ENCODE measurements at places on chromosomes 12 and 14.

- DNase-seq, result no peak
Observed at GRCh38 chr12:13422291-13422690, 225.8 kb downstream of the EMP1 start.

GRCh38 chr12:90945070-90945649 lies 9.8 kb downstream of the CCER1 start:
- peak; percentile 7 for DNase-seq

DNA sequence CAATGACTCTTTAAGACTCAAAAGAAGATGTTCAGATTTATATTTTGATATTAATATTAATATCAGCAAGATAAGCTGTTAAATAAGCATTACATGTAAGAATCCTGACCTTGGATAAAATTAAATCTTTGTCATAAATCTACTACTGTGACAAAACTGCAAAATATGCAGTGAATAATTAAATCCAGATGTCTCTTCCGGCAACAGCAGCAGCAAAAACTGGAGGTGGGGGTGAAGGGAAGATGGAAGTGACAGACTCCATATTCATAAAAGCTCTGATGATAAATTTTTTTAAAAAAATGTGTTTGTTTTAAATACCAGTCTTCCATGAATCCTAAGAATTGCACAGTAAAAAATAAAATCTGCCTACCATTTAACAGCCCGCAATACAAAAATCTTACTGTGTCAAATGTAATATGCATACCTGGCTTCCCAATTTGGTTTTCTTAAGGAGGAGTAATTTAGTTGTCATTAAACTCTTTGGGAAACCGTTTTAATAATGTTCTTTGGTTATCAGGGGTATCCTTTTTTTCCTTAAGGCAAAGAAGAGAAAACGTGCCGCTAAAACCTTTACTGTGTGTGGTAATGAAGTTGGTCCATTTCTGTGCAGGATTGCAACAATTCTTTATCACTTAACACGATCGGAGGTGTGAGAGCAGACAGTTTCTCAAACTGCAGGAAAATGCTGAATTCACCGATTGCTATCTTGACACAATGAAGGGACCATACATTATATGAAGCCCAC lies 478.2 kb downstream of the DIO2 start:
- no peak for DNase-seq

- peak; percentile 38 for DNase-seq
Observed at GRCh38 chr12:42217656-42218055, 20.4 kb downstream of the YAF2 start.

- DNase-seq, result peak; percentile 9
Observed at GRCh38 chr12:1533602-1534304, 60.6 kb downstream of the FBXL14 start.

DNA sequence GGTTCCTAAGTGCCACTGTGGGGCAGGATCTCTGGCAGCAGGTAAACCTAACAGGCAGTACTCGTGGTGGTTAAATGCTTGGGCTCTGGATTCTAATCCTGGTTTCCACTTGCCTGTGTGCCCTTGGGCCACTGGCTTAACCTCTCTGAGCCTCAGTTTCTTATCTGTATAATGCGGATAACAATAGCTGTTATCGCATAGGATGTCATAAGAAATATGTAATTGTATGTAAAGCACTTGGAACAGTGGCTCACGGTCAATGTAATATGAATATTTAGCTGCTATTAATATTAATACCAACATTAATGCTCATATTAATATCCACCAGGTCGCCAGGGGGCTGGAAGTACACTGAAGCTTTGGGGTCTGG lies 16.8 kb downstream of the FOXN4 start:
- no peak for DNase-seq

DNA sequence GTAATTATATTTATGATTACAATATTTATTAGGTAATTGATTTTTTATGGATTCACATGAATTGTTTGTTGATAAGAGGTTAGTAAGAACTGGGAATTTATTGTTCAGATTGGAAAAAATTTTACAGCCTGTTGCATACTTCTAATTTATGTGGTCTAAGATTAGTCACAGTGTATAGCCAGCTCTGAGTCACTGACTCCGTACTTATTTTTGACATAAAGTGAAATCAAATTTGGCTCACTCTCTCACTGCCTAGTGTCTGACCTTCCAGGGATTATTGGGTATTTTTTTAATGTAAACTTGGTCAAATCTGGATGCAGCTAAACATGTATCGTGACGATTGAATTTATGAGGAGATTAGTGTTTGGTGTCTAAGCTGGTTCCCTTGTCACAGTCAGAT lies 109.3 kb downstream of the PTPRQ start:
- DNase-seq, result peak; percentile 52

GRCh38 chr14:29028973-29029582 lies 262.5 kb downstream of the FOXG1 start:
- DNase-seq, result no peak

DNA sequence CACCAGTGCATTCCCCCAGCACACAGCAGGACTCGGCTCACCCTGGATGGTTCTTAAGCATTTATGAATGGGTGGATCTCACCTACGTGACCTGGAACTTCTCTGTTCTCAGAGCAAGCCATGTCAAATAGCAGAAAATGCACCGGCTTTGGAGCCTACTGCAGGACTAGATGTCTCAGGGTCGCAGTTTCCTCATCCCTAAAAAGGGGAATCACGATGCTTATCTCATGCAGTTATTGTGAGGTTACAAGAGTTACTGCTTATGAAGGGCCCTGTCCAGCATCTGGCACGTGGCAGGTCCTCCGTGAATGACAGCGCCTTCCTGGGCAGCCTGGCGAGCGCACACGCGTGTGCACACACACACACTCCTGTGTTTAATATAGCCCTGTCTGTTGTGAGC lies 128.5 kb downstream of the ETV6 start:
- no peak for DNase-seq

- DNase-seq, result peak; percentile 67
Observed at GRCh38 chr12:11581179-11581755, 68.2 kb upstream of the ETV6 start.

GRCh38 chr12:29278673-29279420 lies 102.1 kb downstream of the ERGIC2 start:
- DNase-seq, result no peak

- DNase-seq, result no peak
Observed at GRCh38 chr14:105046891-105047282, 18.3 kb downstream of the GPR132 start.

GRCh38 chr12:119149270-119149669 lies 29.5 kb upstream of the HSPB8 start:
- no peak for DNase-seq

DNA sequence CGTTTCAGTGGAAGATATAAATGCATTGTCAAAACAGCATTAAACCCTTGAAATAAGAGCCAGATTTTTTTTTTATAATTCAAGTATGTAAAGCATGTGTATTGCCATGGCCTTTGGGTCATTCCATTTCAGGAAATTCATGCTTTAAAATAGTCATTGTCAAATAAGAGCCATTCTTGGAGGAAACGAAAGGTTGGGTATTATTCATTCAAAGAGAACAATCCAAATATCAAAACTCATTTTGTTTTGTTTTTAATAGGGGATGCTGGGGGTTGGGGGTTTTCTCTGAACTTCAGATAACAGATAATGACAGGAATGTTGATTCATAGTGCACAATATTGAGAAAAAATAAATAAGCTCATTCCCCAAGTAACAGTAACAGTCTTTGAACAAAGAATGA lies 174.4 kb upstream of the NUDT4 start:
- no peak for DNase-seq

GRCh38 chr14:90508036-90508435 lies 111.2 kb downstream of the CALM1 start:
- no peak for DNase-seq

DNA sequence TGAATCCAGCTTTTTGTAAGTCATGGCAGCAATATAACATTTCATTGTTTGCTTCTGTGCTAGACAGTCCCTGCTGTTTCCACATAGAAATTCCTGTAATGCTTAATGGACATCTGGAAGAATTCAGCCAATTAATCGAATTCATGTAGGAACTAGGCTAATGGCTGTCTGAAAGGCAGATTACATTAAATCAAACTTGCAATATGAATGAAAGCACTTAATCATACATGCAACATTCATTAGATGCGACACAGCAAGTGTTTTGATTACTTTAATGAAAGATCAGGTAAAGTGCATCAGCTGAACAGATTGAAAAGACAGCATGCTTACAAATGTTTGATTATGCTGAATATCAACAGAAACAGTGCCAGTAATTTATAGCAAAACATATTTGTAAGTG lies 24.1 kb upstream of the INSM2 start:
- no peak for DNase-seq

- DNase-seq, result no peak
Observed at GRCh38 chr14:105465209-105466031, 9.2 kb upstream of the CRIP2 start.

DNA sequence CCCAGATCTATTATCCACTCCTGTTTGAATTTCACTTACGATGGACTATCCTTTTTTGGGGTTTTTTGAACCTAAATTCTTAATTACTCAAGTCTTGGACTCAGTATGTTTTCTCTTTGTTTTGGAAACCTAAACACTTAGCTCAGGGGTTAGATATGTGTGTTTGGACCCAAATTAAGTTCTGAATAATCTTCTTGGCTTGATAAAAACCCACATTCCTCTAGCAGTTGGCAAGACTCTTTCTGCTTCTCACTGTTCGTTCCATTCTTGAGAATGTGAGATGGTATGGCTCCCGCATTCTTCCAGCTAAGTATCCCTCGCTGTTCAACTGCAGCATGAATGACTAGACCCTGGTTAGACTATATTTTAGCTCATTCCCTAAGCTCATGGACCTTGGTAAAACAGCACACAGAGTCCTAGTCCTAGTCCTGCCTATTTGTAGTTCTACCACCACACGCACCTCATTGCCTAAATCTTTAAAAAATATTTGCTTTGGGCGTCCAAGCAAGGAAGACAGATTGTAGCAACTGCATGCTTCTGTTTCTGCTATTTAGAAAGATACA lies 860.0 kb downstream of the RPS29 start:
- DNase-seq, result no peak

DNA sequence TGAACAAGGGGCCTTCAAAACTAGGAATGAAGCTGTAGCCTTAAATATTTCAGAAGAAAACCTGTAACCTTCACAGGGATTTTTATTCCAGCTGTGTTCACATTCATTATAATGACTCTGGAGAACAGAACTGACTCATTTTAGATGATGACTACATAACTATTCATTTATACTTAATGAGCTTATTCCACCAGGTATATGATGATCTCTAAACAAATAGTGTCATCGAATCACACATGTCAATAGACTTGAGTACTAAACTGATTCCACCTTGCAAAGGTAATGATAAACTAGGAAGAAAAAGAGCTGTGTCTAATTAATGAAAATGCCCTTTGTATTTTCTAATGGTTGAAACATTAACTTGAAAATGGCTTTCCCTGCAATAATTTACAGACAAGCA lies 433.2 kb downstream of the PDZRN4 start:
- peak; percentile 49 for DNase-seq

DNA sequence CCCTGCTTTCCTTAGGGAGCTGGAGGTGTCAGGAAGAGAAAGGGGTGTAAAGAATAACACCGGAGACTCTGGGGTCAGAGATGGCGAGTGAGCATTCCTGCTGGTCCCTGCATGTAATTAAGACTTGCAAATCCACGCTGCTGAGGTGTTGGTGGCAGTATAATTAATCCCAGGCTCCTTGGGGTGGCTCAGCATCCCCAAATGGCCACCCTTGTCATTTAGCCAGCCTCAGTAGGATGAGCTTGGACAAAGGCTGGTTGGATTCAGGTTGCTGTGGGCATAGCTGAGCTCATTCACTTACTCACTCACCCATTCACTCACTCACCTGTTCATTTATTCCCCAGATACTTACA lies 174.4 kb upstream of the RPH3A start:
- no peak for DNase-seq

DNA sequence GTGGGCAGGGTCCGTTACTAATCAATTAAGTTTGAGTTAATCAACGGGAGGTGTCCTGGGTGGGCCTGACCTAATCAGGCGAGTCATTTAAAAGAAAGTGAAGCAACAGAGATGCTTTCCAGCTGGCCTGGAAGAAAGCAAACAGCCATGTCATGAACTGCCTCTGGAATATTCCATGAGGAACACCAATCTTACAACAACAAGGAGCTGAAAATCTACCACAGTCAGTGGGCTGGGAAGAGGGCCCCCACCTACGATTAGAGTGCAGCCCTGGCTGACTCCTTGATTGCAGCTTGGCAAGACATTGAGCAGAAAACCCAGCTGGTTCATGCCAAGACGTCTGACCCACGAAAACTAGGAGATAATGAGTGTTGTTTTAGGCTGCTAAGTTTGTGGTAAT lies 56.2 kb downstream of the SSPN start:
- no peak for DNase-seq

- DNase-seq, result no peak
Observed at GRCh38 chr12:2897418-2897817, 6.7 kb downstream of the TULP3 start.

- DNase-seq, result no peak
Observed at GRCh38 chr14:45251912-45252311, 1.1 kb downstream of the MIS18BP1 start.

GRCh38 chr12:40382217-40382616 lies 157.4 kb downstream of the LRRK2 start:
- DNase-seq, result no peak

GRCh38 chr12:509500-509899 lies 49.8 kb downstream of the B4GALNT3 start:
- DNase-seq, result peak; percentile 23

- peak; percentile 3 for DNase-seq
Observed at GRCh38 chr14:95174184-95174792, 17.0 kb upstream of the DICER1 start.

DNA sequence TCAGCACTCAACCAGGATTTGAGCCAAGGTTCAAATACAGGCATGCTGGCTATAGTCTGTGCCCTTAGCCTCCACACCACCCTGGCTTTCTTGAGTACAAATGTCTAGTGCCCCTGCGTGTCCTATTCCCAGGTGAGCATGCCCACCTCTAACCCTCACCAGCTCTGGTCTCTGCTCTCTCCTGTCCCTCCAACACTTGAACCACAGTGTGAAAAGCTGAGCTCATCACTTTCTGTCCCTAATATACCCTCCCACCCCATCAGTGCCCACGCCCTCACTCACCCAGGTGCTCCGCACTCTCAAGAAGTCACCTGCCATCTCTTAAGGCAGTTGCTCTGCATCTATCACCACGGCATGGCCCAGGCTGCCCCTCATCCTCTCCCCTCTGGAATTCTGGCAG lies 7.0 kb upstream of the KRT71 start:
- DNase-seq, result no peak

DNA sequence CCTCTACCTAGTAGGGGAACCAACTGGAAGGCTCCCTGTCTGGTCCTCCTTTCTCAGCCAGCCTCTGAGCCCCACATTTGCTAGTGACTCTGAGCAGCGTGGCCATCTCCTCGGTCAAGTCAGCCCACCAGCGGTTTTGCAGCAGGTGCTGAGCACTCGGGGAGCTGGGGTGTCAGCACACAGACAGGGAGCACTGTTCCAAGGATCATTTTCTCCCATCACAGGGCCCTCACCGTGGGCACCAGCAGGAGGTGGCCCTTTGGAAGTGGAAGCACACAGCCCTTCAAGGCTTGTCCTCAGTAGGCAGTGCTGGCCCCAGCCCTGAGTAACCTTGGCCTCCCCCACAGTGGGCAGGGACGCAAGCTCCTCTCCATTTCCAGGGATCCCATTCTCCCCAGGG lies 24.1 kb upstream of the EML1 start:
- DNase-seq, result no peak

GRCh38 chr12:115983226-115983798 lies 294.2 kb downstream of the MED13L start:
- no peak for DNase-seq

All from kidney glomerular epithelial cell (primary cell).